GOT3 (cell line): ENCODE measurements at places on chromosomes 5 and 9.

DNA sequence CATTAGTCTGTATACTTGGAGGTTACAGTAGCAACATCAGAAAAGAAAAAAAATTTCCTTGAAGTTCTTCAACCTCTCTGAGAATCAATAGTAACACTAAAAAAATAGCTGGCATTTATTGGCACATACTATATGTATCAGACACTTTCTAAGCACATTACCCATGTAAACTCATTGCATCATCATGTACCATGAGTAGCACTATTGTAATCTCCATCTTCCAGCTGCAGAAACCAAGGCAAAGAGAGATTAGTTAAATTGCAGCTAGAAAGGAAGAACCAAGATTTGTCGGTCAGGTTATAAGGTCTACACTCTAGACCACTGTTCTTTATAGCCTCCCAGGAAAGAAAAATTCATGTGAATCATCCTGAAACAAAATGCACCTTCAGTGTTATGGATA lies 31.4 kb upstream of the RAB3C start:
- no peak for DNase-seq

DNA sequence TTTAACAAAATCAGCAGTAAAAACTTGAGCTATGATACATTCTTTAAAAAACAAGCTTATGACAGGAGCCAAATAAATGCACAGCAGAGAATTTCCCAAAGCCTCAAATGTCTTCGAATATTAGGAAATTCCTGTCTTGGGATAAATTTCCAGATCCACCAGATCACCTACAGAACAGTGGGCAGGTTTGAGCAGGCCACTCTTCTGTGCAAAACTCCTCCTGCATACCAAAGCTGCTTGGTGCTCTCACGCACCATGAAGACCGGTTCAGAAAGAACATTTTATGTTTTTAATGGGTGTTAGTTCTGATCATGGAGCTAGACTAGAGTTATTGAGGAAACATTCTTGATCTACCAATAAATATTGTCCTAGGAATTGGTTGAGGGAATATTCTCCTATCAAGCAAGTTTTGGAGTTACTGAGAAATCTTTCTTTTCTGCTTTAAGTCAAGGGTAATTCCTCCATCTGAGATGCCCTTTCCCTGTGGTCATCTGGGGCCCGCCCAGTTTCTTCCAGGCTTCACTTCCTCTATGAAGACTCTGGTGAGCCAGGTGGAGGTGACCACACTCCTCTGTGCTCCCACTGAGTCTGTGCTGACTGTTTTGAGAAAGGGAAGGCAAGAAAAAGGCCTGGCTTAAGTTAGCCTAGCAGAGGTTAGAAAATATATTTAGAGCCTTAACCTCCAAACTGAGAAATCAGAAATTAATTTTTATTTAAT lies 17.9 kb downstream of the TNFSF15 start:
- DNase-seq: no peak

GRCh38 chr5:109739741-109740728 lies 50.3 kb downstream of the MAN2A1 start:
- DNase-seq: no peak

DNA sequence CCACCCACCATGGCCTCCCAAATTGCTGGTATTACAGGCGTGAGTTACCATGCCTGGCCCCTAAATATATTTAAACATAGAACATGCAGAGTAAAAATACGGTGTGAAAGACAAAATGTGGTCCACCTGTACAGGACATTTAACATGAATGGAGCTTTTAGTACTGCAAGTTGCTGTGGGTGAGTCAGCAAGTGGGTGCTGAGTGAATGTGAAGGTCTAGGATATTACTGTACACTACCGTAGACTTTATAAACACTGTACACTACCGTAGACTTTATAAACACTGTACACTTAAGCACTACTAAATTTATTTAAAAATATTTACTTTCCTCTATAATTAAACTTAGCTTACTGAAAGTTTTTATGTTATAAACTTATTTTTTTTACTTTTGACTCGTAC lies 317.8 kb downstream of the PRDM9 start:
- no peak for DNase-seq
